Stimulated activated effector memory CD8-positive, alpha-beta T cell treated with anti-CD3 and anti-CD28 coated beads, Interleukin-12 subunit alpha, Interleukin-12 subunit beta, amount 100 ng/mL, for 72 hours (primary cell): ENCODE measurements at places on chromosomes 5 and 9.
A peak's percentile ranks its signal among the peaks of the same experiment; 100 is the strongest.

GRCh38 chr9:78543353-78543752 is 246.4 kb downstream of the PSAT1 start:
- no peak for DNase-seq

DNA sequence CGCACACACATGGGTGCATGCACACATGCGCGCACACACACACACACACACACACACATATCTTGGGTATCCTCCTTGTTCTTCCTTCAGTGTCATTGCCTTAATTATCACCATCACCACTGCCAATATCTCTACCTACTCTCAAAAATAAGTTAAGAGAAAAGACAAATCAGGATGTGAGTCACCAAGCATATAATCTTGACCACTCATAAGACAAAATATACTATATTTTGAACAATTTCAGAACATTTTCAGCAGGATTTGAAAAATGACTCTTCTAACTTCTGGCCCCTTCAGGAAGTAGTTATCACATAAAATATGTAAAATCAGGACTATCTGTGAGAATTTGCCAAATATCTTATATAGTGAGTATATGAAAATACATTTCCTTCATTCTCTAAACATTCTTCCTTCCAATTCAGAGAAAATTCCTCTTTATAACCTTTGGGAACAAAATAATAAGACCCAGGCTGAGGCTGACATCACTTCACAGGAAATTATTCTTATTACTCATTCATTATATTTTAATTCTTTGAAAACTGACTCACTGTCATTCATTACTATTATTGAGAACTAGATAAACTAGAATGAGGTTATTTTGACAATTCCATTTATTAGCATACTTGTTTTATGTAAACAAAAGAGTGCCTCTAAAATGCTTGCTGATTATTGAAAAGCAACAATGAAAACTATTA is 772.0 kb upstream of the ACO1 start:
- DNase-seq = no peak

DNA sequence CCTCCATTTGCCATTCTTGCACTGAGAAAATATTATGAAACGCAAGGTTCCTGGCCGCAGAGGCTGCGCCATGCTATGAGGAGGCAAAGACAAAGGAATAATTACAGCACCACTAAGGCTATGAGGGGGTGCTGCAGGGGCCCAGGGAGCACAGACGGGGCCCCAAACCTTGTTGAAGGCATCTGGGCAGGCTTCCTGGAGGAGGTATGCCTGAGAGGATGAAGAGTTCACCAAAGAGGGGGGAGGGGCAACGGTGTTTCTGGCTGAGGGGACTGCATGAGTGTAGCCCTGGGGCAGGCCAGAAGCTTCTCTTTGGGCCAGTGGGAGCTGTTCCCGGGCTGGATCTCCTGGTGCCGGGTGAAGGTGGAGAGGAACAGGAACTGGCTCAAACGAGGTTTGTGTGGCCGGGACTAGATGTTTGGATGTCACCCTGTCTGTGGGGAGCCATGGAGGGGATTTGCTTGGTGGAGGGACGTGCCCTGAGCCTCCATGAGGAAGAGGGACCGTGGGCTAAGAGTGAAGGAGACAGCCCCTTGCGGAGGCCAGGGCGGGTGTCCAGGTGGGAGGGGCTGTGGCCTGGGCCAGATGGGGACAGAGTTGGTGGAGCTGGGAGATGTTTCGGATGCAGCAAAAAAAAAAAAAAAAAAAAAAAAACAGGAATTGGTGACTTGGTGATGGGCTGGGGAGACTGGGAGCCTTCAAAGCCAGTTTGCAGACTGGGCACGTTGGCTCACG is 28.2 kb downstream of the PTGES start:
- DNase-seq = no peak

- peak; percentile 23 for DNase-seq
These were observed 3.9 kb downstream of the IRX2 start for GRCh38 chr5:2747363-2748162.

GRCh38 chr9:12972608-12973589 is 198.1 kb downstream of the LURAP1L start:
- DNase-seq = no peak

DNA sequence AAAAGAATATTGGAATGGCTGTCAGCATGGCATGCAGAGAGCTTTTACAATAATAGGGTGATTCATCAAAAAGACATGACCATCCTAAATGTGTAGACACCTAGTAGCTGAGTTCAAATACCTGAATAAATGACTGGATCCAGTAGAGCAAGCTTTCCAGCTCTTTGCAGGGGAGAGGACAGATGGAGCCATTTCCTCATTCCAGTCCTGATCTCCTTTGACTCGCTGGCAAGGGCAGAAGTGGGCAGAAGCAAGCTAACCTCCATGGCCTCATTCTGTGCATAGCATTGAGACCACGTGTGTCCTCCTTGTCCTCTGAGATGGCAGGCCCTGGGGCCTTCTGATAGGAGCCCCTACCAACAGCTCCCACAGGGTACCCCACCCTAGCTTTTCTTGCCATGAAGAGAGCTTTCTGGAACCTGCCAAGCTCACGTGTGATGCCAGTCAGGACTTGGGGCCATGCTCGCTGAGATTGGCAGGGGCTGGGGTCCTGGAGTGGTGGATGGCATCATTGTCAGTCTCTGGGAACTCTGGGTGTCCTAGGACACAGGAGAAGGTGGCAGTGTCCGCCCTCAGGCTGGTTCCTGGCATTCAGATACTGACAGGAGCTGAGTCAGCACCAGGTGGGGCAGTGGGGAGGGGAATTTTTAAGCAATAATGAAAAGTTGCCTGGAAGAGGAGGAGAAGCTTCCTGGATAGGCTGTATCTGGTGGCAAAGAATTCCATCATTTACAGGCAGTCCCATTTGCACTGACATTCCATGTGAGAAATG is 33.6 kb downstream of the WWC1 start:
- DNase-seq = no peak

GRCh38 chr9:135903786-135904520 is 3.4 kb downstream of the CAMSAP1 start:
- no peak for DNase-seq

DNA sequence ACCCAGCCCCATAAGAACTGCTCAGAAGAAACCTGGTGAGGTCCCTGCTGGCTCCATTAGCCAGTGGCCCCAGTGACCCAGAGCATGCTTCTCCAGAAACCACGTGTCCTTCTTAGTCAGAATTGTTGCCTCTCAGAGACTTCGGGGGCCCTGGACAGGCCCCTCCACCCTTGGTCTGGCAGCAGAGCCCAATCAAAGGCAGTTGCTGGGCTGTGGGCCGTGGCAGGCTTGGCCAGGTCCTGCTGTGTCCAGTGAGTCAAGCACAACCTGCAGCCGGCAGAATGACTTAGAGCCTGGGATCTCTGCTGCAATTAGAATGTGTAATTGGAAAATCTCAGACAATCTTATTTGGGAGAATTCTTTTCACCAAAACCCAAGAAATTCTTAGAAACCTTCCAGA is 502.0 kb upstream of the KLF4 start:
- no peak for DNase-seq

- DNase-seq = no peak
These were observed 216.9 kb downstream of the NR3C1 start for GRCh38 chr5:143186623-143187022.

DNA sequence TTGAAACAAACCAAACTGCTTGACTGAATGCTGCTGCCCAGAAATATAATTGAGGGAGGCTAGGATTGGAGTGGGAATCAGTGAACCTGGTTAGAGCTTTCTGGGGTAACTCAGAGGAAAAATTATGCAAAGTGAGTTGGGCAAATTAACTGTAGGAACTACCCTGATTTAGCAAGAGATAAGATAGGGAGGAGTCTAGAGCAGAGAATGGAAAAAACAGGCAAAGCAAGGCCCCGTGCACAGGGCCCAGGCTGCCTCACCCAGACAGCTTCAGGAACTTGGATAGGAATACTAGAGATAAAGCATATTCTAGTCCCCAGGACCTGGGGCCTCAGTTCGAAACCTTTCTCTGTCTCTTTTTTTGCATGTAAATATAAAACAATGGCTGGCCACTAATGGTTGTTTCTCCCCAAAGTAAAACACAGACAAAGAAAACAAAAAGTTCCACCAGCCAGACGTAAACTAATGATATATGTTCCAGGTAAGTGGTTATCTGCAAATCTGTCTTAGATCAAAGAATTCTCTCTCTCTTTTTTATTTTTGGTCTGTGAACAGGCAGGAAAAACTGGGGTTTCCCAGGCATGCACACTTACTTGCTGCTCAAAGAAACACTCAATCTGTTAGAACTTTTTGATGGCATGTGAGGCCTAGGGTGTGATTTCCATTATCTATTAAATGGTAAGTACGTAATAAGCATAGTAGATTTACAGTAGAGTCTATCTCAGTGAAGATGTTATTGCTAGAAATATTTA is 168.1 kb upstream of the MAP3K1 start:
- no peak for DNase-seq

GRCh38 chr5:862367-863243 is 11.8 kb upstream of the ZDHHC11 start:
- DNase-seq = no peak
